GM12865 (cell line): ENCODE measurements at places on chromosomes 4 and X.

DNA sequence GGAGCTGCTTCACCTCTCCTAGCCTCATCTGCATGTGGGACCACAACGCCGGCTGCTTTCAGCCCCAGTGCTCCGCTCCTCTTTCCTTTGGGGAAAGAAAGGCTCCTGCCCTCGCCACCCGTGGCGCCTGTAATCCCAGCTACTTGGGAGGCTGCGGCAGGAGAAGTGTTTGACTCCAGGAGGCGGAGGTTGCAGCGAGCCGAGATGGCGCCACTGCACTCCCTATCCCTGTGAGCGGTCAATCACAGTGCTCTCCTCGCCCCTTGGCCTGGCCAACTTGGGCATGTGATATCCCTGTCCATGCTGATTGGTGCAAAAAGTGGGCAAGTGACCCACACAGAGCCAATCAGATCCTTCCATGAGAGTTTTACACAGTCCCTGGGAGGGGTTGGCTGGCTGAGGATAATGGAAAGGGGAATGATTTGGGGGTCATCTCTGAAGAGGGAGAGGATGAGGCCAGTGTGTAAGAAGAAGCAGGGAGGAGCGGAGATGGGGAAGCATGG is 56.2 kb downstream of the WFS1 start:
- DNase-seq, result no peak

DNA sequence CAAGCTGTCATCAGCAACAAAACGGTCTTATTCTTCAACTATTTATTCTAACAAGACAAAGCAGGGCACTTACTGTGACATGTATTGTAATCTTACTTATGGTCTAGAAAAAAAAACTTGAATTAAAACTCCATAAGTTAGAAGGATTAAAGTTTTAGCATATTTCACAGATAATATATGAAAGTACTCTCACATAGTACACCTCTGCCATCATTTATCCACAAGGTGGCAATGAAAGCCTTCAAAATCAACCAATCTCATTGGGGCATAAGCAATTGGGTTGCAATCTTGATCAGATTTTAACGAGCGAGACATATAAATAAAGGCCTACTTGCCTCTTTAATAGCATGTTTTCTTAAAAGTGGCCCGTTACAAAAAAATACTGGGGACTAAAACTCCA is 1382.9 kb downstream of the FAM133A start:
- no peak for DNase-seq

DNA sequence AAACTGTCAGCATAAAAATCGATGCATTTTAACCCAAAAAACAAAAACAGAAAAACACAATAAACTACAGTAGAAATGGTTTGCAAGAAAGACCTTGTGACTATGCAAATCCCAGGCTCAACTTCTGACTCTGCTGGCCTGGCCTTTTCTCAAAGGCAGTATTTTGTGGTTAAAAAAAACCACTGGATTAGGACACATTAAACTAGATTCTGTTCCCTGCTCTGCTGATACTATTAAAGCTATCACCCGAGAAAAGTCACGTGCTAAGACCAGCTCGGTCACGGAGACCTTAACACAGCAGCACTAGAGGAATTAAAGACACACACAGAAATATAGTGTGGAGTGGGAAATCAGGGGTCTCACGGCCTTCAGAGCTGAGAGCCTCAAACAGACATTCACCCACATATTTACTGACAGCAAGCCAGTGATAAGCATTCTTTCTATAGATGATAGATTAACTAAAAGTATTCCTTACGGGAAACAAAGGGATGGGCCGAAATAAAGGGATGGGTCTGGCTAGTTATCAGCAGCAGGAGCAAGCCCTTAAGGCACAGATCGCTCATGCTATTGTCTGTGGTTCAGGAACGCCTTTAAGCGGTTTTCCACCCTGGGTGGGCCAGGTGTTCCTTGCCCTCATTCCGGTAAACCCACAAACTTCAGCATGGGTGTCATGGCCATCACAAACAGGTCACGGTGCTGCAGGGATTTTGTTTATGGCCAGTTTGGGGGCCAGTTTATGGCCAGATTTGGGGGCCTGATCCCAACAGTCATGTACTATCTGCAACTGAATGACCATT is 16.1 kb downstream of the CBR4 start:
- DNase-seq, result no peak

DNA sequence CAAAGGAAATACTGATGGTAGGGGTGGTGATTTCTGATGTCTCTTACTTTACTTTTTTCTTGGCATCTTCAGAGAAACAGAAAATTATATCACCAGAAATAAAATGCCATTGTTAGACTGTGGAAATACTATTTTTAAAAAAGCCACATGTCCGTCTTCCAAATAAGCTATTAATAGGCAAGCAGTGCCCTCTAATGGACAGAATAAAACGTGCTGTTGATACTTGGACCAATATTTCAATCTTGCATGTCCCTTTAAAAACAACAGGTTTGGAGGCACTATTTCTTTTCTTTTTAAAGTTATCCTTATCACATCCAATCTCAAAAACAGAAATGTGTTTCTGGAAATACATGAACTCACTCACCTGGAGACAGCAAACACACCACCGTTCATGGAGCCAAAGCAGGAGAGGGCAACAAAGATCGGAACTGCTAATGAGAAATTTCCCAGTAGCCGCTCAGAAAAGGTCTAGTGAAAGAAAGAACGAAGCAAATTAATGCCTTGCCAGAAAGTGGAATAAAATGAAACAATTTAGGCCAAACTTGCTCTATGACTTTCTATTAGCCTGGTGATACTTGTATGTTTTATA is 59.2 kb downstream of the SLC7A11 start:
- DNase-seq, result peak; percentile 61

- DNase-seq, result peak; percentile 0
Measured at GRCh38 chrX:13345037-13345436, 25.2 kb upstream of the ATXN3L start.

- no peak for DNase-seq
Measured at GRCh38 chrX:25083661-25084060, 67.9 kb upstream of the ARX start.

GRCh38 chr4:169745291-169745690 is 12.5 kb downstream of the HPF1 start:
- DNase-seq, result no peak

GRCh38 chr4:152247271-152247975 is 288.5 kb downstream of the FBXW7 start:
- DNase-seq, result no peak

GRCh38 chr4:119525005-119525749 is 103.4 kb downstream of the PDE5A start:
- no peak for DNase-seq

DNA sequence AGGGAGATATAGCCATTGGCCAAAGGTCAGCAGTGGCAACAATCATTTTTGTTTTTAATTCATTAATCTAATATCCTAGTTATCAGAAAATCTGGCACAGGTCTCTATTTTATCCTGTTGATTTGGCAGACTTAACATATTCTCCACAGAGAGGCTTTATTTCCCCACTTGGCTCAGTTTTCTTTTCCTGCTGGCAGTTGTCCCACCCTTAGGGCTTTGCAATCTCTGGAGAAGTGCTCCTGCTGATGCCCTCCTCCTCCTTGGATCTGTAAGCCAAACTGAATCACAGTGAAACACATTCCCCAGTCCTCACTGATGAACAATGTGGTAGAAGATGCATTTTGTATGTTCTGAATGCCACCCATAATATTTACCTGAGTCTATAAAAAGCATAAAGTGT is 889.7 kb downstream of the PDHA2 start:
- DNase-seq, result no peak

- DNase-seq, result no peak
Measured at GRCh38 chr4:140316799-140317198, 56.6 kb upstream of the SCOC start.

DNA sequence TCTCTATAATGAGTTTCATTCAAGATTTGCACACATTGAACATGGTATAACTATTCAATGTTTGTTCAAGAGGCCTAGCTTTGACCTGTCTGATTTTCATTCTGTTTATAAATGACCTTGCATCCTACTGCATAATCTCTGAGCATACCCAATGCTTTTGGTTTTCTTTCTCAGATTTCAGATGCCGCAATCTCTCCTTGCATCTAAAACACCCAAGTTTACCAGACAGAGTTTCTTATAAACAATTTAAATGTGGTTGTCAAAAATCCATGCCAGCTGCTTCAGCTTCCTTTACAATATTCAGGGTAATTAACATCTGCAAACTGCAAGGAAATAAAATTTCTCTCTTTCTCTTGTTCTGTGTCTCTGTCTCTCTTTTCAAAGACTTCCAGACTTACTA is 123.0 kb upstream of the PCDH18 start:
- no peak for DNase-seq

- DNase-seq, result no peak
Measured at GRCh38 chr4:89708903-89709421, 128.0 kb downstream of the SNCA start.

DNA sequence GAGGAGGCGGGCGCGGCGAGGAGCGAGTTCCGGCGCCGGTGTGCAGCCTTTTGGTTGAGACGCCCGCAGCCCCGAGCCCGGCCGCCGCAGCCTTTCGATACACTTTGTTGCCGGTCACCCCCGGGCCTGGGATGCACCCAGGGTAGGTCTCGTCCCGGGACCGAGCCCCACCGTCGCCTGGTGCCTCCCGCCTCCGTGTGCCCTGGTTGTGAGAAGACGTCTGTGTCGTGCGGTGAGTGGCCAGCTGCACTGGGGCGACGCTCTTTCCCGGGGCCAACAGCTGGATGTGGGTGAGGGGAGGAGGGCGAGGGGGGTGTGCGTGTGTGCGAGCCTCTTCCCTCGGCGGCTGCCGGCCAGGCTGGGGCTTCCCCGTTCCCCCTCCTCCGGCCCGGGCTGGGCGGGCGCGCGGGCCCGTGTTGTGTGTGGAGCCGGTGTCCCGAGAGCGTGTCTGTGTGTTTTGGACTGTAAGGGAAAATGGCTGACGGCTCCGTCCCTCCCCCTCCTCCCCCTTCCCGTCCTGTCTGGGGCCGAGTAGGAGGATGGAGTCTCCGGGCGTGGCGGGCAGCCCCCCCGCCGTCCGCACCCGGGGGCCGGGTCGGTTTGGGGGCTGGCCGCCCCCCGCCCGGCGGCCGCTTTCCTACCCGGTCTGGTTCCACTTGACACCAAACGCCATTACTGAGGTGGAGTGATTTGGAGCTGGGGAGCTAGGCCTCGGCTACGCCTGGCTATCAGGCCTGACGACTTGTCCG is 807 bp downstream of the USP9X start:
- DNase-seq, result peak; percentile 63

- DNase-seq, result no peak
Measured at GRCh38 chr4:152848508-152848907, 68.8 kb downstream of the ARFIP1 start.

DNA sequence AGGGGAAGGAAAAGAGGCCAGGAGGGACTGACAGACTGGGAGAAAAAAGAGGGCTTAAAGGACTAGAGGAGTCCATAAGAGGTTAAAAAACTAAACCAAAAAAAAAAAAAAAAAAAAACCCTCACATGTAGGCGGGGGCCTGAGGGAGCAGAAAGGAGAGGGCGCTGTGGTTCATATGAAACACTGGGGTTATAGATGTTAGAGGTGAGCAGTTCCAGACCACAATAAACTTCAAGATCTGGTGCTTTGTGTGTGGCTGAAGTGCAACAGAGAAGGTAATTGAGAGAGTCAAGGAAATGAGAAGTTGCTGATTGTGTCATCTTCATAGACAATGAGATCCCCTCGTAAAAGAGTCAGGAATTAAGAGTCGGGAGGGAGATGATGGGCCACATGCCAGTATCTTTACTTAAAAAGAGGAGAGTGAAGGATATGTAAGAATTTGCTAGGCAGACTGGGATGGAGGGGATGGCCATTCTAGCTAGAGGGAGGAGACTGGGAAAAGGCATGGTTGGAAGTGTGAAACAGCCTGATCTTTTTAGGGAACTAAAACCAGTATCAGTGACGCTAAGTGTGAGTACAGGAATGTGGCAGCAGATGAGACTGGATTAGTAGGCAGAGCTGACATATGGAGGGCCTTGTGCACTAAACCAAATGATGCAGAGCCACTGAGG is 18.4 kb upstream of the OGT start:
- peak; percentile 78 for DNase-seq

- DNase-seq, result no peak
Measured at GRCh38 chr4:152591876-152592275, 56.0 kb upstream of the FBXW7 start.
